Breast epithelium (tissue), 4 donors: ENCODE measurements at places on chromosomes 5 and 9.

- no peak for DNase-seq
Measured at GRCh38 chr5:163730206-163730756, 224.9 kb downstream of the MAT2B start.

- no peak for DNase-seq
Measured at GRCh38 chr5:129003232-129003631, 37.9 kb downstream of the SLC27A6 start.

DNA sequence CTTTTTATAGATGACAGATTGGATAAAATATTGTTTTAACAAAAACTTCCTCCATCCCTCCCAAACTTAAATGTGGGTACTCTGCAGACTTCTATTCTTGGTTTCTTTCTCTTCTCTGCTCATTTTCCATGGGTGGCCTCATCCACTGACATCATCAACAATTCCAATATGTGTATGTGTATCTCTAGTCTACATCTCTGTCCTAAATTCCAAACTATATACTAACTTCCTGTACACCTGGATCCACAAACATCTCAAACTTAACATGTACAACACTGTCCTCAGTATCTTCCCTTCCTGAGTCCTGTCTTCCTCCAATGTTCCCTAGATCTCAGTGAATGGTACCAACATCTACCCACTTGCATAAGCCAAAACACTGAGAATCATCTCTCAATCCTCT is 28.5 kb upstream of the CDK5RAP2 start:
- DNase-seq: no peak

DNA sequence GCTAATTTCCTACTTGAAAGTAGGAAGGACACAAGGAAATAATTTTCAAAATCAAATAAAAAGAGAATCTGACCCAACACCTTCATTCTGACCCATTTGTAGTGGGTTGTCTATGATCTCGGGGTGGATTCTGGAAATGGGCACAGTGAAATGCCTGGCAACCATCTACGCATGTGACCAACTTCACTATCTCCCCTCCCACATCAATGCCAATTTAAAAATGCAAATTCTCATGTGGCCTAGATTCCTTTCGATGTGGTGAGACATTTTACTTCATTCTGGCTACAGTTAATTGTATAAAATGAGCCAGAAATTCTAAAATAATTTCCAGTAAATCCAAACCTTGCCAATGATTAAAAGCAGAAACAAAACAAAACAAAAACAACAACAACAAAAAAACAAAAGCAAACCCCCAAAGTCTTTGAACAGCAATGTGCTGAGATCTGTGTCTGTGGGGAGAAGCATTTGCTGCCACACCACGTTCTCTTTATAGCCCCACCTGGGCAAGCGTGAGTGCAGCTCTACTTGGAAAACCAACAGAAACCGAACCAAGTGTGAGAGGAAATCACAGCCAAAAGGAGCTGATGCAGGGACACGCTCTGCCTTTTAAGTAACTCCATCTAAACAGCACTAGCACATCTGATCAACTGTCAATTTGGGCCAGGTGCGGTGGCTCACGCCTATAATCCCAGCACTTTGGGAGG is 59.0 kb downstream of the USP20 start:
- no peak for DNase-seq

DNA sequence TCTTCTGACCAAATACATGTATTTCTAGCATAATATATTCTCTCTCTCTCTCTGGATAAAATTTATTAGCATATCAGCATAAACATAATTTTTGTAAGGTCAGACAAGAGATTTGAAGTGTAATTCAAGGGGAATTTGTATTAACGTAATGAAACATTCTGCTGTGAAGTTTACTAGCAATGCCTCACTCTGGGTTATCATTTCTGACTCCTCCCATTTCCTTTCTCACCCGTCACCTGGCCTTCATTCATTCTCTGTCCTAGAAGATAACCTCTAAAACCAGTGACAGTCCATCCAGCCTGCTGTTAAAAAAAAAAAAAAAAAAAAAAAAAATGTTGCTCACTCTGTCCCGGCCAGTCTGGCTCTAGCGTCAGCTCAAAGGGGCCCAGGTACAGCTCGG is 27.1 kb downstream of the GRAMD2B start:
- no peak for DNase-seq

DNA sequence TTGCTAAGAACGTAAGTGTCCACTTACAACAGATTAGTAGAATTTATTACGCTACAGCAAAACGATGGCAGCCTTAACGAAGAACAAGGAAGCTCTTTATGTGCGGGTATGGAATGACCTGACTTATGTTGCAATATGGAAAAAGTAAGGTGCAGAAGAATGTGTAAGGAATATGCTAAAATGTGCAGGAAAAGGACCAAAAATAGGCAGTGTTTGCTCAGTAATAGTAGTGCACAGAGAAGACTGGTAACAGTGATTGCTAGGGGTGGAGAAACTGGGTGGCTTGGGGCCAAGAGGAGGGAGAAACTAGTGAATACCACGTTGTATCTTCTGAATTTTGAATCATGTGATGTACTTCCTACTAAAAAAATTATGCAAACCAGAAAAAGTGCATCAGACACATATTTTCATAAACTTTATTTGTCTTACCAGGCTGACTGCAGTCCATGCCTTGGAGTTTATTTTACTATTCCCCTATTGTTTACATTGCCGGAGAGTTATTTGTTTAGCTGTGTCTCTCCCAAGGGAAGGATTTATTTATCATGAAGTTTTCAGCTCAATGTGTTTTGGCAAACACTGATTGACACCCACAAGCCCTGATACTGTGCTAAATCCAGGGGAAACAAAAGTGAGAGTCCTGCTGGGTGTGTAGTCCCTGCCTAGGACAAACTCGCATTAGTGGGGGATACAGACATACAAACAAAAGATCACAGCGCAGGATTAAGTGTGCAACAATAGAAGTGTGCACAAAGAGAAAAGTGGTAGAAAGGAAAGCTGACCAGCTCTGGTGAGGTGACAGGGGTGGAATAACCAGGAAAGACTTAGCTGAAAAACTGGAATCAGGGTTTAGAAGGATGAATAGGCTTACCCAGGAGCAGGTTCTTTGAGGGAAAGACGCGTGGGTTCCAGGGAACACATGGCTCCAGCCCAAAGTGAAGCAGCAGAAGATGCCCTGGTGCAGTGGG is 34.0 kb upstream of the ZNF484 start:
- no peak for DNase-seq
